ENCODE measurements at places on chromosomes 16 and 17. TPM values are rescaled to one million over a fixed set of nuclear protein-coding genes. Genes with fewer than 3 reads are reported as not detected.
A peak's percentile ranks its signal among the peaks of the same experiment; 100 is the strongest.

DNA sequence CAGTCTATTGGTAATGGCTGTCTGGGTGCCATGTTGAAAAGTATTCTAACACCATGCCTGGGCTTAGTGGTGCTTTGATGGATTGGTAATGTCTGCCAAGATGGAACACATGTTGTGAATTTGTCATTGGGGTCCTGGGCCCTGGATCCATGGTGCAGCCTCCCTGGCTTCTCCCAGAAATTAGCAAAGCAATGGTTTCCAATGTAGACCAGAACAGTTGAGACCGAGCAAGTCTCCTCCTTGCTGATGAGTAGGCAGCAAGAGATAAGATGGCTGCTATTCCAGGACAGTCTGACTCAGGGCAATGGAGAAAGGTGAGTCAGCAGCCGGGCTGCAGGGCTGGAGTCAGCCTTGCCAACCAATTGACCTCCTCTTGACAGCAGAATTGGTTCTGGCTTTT lies 30.8 kb downstream of the GPR139 start:
- DNase-seq = no peak

- DNase-seq = no peak
Observed at GRCh38 chr16:25093208-25094061, 18.1 kb upstream of the LCMT1 start.

DNA sequence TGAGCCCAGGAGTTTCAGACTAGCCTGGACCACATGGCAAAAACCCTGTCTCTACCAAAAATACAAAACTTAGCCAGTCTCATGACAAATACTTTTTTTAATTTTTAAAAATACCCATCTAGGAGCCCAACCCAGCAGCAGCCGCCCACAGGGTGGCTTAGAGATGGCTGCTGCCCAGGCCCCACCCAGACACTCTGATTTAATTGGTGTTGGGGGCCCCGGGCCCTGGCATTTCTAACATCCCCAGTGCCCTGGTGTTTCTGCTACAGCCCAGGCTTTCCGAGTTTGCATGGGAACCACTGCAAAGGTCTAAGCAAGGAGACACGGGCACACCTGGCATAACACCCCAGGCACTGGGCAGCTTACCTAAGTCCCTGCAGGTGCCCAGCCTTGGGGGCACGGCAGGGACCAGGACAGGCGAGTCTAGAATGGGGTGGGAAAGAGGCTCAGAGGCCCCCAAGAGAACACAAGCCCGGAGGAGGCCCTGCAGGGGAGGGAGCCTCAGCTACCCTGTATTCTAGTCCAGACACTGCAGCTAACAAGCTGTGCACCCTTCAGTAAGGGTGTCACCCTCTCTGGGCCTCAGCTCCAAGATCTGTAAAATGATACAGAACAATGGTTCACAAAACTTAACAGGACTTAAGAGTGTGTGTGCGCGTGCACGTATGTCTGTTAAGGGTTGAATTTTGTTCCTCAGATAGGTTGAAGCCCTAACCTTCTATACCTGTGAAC lies 48.8 kb downstream of the RMI2 start:
- no peak for DNase-seq

MSLN gene
- total RNA-seq = not detected

DNA sequence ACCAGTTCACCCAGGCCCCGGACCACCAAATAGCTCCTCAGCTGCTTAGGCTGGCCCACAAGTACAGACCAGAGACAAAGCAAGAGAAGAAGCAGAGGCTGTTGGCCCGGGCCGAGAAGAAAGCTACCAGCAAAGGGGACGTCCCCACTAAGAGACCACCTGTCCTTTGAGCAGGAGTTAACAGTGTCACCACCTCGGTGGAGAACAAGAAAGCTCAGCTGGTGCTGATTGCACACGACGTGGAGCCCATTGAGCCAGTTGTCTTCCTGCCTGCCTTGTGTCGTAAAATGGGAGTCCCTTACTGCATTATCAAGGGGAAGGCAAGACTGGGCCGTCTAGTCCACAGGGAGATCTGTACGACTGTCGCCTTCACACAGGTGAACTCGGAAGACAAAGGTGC lies 15.4 kb downstream of the FOXF1 start:
- DNase-seq = no peak

DNA sequence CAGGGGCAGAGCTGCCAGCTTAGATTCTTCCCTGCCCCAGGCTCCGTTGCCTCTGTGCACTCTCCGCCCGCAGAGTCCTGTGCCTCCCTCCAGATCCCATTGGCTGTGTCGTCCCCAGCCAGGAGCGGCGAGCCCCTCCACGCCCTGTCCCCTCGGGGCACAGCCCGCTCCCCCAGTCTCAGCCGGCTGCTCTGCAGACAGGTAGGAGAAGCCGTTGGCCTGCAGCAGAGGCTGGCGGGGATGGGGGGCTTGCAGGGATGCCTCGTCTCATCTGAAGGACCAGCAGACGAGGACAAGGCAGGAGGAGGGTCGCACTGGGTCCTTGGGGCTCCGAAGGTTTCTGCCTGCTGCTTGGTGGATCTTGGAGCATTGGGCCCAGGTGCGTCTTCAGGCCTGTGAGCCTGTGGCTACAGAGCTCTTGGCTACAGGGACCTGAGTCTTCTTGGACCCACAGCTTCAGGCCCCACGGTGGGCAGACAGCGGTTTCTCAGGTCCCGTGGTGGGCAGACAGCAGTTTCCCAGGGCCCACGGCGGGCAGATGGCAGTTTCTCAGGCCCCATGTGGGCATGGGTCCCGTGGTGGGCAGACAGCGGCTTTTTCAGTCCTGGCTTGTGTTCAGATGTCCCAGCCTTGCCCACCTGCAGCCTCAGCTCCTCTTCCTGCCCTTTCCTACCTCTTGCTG lies 6.0 kb downstream of the TPSG1 start:
- no peak for DNase-seq

- no peak for DNase-seq
Observed at GRCh38 chr17:17221329-17221728, 15.2 kb upstream of the PLD6 start.

GRCh38 chr16:2948807-2949704 lies 15.0 kb upstream of the KREMEN2 start:
- DNase-seq = no peak

KRTAP2-3 gene
- not detected for total RNA-seq

MC1R gene
- total RNA-seq = 3.0 TPM

GRCh38 chr16:10265770-10266615 lies 83.8 kb upstream of the GRIN2A start:
- no peak for DNase-seq

GRCh38 chr17:72580321-72581127 lies 459.7 kb downstream of the SOX9 start:
- no peak for DNase-seq

TBX4 gene
- total RNA-seq = not detected

DNA sequence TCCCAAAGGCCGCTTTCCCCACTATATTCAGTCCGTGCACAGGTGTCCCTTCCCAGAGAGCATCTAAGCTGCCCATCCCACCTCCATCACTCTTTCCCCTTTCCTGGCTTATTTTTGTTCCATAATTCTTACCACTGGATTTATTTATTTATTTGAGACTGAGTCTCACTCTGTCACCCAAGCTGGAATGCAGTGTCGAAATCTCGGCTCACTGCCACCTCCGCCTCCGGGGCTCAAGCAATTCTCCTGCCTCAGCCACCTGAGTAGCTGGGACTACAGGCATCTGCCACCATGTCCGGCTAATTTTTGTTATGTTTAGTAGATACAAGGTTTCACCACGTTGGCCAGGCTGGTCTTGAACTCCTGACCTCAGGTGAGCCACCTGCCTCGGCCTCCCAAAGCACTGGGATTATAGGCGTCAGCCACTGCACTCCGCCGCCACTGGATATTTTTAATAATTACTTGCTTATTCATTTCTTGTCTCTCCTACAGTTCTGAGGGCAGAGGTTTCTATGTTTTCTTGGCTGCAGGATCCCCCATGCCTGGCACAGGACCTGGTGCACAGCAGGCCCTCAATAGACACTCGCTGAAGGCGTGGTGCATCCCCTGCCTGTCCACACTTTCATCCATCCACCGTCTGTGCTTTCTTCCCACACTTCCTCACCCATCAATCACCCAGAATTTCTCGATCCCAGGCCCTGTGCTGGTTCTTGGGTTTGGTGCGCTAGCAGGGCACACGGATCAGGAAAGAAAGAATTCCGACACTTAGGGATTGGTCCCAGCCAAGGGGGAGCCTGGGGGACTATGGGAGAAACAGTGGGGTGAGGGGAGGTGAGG lies 9.9 kb upstream of the ADGRG1 start:
- DNase-seq = no peak

DNA sequence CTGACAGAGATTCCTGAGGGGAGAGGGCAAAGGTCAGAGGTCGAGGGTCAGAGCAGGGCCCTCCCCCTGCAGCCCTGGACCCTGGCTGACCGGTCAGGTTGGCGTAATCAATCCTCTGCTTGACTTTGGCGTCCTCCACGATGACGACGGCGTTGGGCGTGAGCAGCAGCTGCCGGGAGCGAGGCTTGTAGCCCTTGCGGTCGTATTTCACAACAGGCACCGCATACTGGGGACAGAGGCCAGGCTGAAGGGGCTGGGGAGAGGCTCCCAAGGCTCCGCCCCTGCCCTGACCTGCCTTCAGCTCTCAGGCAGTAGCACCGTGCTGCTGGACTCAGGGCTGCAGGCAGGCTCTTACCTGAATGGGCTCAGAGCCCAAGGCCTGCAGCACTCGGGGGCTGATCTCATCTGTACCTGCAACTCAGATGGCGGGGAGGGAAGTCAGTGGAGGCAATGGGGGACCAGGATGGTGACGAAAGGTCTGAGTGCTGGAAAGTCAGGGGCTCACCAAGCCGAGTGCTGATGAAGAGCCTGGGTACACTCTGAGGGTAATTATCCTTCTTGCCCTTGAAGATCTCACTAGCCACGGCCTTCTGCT lies 12.0 kb upstream of the CRK start:
- DNase-seq = no peak

GRCh38 chr17:17029938-17030337 lies 12.3 kb upstream of the MPRIP start:
- DNase-seq = no peak

KRT9 gene
- total RNA-seq = not detected

SLC12A3 gene
- not detected for total RNA-seq

CCDC40 gene
- total RNA-seq = 0.29 TPM

KRT27 gene
- not detected for total RNA-seq

OTOP3 gene
- total RNA-seq = not detected

DNA sequence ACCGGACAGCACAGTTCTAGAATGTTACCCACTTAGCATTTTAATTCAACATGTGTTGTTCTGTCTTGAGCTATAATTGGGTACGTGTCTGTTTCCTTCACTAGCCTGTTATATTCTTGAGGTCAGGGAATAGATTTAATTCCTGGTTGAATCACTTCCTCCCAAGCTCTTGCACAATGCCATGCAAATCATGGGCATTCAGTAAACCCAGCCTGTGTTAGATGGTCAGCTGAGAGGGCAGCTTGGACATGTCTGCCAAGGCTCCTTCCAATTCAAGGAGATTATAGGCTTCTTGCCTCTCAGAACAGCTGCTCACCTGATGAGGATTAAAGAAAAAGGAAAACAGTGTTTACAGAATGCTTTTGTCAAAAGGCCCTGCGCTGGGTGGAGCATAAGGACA lies 12.6 kb downstream of the C1QTNF1 start:
- DNase-seq = no peak

DNA sequence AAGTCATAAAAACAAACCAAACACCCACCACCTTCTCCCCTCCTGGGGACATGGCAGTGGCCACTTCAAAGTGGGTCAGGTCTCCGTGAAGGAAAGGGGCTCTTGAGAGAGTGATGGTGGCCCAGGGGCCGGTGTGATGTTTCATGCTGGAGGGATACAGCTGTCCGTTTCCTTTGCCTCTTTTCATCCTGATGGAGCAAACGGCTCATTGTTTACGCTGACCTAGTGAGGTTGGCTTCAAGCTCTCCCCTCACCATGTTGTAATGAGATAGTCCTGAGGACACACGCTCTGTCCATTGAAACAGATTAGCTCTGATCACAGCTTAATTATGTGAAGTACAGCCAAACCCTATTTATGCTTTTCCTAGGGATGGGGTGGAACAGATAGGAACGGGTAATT lies 34.2 kb downstream of the CDH13 start:
- no peak for DNase-seq

DCTN5 gene
- total RNA-seq = 99.5 TPM

DNA sequence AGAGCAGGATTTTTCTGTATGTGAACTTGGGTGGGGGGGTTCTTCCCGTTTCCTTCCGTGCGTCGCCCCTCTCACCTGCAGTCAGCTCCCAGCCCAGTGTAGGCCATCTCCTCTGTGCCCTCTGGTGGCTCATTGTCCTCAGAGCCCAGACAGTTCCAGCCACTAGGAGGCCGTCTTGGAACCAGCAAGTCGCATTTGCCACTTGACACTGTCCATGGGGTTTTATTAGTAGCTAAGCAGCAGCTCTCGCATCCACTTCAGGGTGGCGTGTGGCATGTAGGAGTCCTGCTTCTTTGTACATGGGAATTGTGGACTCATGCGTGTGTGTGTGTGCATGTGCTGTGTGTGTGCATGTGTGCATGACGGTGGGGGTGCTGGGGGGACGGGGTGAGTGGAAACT lies 74.0 kb downstream of the SEC14L1 start:
- no peak for DNase-seq

- DNase-seq = peak; percentile 38
Observed at GRCh38 chr17:35879773-35880654, at the start of gene CCL5. Gene CCL5 (minus strand): TSS chr17:35880360.

- DNase-seq = no peak
Observed at GRCh38 chr17:45087978-45088377, 26.9 kb downstream of the NMT1 start.

DNA sequence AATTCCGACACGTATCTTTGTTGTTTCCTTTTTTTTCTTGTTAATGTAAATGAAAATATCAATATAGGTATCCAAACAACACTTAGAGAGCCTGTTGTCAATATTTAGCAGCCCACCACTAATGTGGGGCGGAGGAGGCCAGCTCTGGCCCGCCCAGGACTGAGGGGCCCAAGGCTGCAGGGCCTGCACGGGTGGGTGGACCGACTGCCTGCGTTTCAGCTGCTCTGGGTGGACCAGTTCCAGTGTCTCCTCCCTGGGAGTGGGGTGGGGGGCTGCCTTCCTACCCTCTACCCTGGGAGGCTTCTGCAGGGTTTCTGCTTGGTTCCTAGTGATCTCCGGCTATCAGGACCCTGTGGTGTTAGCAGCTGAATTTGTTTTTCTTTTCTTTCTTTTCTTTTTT lies 15.9 kb upstream of the ADGRG1 start:
- DNase-seq = no peak

PDK2 gene
- total RNA-seq = 11.7 TPM

- no peak for DNase-seq
Observed at GRCh38 chr16:9870962-9871361, 311.3 kb downstream of the GRIN2A start.

GRCh38 chr16:29849505-29849904 lies 13.5 kb downstream of the CDIPT start:
- no peak for DNase-seq

AGRP gene
- total RNA-seq = not detected

KRTAP4-9 gene
- total RNA-seq = not detected

DNA sequence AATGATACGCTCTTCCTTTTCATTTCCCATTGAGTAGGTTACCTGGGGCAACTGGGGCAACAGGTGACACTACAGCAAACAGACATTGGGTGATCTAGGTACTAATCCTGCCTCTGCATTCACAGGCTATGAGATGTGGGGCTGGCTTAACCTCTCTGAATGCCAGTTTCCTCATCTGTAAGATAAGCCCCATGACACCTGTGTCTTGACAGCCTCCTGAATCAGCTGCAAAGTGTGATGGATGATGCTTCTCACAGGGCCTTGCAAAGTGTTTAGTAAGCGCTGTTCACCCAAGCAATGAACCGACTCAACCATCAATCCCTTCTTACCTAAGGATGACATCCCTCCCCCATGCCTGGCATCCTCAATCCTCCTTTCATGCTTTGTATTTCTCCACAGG lies 322.8 kb downstream of the XYLT1 start:
- no peak for DNase-seq
